ENCODE measurements at places on chromosomes 11 and 22.

DNA sequence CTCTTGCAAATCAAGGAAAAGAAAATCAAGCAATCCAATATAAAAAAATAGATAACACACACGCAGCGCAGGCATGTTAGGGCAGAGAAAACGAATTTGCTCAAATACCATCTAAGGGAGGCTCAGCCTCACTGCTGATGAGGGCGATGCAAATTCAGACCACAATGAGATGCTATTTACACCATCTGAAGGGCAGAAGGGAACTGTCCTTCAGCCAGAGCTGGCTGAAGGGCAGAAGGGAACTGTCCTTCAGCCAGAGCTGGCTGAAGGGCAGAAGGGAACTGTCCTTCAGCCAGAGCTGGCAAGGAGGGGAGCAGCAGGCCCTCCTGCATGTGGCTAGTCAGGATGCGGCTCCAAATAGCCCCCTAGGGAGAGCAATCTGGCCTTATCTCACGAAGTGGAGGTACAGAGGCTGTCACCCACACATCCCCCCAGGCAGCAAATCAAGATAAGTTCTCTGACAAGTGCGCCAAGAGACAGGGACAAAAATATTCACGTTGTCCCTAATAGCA is 7.6 kb upstream of the SLC39A13 start:
- DNase-seq: no peak

DNA sequence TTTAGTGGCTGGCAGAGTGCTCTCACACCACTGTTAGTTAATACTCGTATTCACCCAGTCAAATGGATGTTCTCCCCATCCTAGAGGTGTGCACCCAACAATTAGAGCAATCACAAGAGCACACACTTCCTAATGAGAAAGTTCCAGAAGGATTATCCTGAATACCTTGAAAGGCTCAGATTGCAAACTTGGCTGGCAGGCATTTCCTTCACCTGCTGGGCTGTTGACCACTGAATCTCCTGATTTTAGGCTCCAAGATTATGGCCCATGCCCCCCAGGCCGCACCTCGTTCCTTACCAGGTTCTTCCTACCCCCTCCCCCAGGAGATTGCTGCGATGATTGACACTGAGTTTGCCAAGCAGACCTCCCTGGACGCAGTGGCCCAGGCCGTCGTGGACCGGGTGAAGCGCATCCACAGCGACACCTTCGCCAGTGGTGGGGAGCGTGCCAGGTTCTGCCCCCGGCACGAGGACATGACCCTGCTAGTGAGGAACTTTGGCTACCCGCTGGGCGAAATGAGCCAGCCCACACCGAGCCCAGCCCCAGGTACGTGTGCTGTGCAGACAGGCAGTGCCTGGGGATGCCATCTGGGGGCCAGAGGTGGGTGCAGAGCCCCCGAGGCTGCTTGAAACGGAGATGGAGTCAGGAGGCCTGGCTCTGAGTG is 26.9 kb downstream of the TAB1 start:
- DNase-seq: no peak

- no peak for DNase-seq
These were observed 20.3 kb downstream of the DKK3 start for GRCh38 chr11:11988099-11988651.

DNA sequence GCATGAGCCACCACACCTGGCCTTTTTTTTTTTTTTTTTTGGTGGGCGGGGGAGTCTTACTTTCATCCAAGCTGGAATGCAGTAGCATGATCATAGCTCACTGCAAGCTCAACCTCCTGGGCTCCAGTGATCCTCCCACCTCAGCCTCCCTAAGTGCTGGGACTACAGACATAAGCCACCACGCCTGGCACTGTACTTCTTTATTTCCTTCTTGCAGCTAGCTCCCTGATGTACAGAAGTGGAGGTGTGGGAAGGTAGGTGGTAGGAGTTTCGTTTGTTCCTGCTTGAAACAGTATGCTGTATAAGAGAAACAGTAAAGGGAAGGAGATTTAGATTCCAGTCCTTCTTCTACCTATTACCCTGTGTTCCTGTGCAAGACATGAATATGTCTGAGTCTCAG is 72.1 kb downstream of the WNT11 start:
- no peak for DNase-seq

- no peak for DNase-seq
These were observed 28.5 kb upstream of the CSNK2A3 start for GRCh38 chr11:11381471-11382105.

- no peak for DNase-seq
These were observed 120.3 kb upstream of the FAT3 start for GRCh38 chr11:92104349-92104748.

- DNase-seq: peak; percentile 1
These were observed 858.1 kb downstream of the OPCML start for GRCh38 chr11:132674151-132674550.

DNA sequence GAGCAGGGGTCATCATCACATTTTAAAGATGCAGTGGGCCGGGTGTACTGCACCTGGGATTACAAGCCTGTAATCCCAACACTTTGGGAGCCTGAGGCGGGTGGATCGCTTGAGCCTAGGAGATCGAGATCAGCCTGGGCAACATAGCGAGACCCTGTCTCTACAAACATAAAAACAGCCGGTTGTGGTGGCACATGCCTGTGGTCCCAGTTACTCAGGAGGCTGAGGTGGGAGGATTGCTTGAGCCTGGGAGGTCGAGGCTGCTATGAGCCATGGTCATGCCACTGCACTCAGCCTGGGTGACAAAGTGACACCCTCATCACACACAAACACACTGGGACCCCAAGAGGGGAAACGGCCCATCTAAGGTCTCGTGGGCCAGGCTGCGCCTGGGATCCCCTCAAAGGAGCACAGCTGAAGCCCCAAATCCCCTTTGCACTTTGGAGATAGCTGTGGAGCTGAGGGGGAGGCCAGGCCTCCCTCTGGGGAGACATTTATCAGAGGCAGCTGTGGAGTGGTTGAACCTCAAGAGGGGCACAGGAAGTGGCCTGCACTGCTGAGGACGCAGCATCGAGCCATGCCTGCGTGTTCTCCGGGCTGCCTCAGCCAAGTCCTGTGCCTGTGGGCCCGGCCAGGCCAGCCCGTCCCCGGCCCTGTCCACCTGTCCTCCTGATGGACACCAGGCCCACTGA is 27.5 kb downstream of the OSBPL5 start:
- DNase-seq: no peak

- DNase-seq: no peak
These were observed 31.3 kb downstream of the ATXN10 start for GRCh38 chr22:45702981-45703380.

Data from MG63 (cell line).